Uterus (tissue), 4 donors: ENCODE measurements at places on chromosomes 13 and 19.

- DNase-seq, result no peak
These were observed 4.1 kb upstream of the NANOS3 start for GRCh38 chr19:13872695-13873389.

GRCh38 chr13:26605845-26606244 is 48.4 kb downstream of the WASF3 start:
- DNase-seq, result no peak

GRCh38 chr19:3323026-3323425 is 43.4 kb upstream of the NFIC start:
- DNase-seq, result no peak

- no peak for DNase-seq
These were observed at the start of gene GIPC3 for GRCh38 chr19:3585301-3586126. Gene GIPC3 (plus strand): TSS chr19:3585478. CDS start chr19:3585598, 120 bp downstream.

GRCh38 chr13:106527826-106528225 is 7.6 kb downstream of the EFNB2 start:
- DNase-seq, result no peak

- no peak for DNase-seq
These were observed 3.2 kb downstream of the KLK2 start for GRCh38 chr19:50876456-50876855.

GRCh38 chr13:50410921-50411746 is 395.9 kb downstream of the KCNRG start:
- peak; percentile 29 for DNase-seq

GRCh38 chr13:73403355-73404120 is 344.7 kb downstream of the KLF5 start:
- no peak for DNase-seq

GRCh38 chr13:53285896-53286430 is 257.4 kb downstream of the OLFM4 start:
- DNase-seq, result no peak

GRCh38 chr19:29216021-29216420 is 3.1 kb upstream of the UQCRFS1 start:
- no peak for DNase-seq

- DNase-seq, result no peak
These were observed 28.6 kb upstream of the NDUFS7 start for GRCh38 chr19:1354970-1355567.

DNA sequence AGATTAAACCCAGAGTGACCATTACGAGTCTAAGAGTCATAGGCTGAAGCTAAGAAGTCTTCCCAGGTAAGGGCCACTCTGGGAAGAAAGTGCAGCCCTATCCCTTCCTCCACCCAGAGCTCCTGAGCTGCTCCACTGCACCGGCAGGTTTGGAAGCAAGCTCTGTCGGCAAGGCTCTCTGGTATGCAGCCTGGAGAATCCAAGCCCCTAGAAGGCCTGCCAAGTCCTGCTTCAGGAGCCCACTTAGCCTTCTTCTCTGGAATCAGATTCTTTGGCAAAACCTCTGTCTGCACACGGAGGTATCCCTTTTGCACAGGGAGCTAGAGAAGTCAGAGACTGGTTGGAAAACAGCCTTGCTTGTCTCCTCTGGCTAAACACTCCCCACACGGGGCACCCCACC is 58.5 kb downstream of the CEBPG start:
- DNase-seq, result no peak

DNA sequence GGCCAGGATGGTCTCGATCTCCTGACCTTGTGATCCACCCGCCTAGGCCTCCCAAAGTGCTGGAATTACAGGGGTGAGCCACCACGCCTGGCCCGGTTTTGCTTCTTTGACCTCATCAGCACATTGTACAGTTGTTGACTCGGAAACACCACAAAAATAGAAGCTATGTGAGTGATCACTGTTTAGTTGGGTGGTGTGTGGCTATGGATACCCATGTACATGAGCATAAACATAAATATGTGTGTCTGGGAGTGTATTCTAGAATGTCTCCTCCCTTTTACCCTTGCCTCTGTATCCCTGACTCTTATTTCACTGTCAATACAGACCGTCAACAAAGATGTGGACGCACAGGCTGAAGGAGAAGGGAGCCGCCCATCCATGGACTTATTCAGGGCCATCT is 14.4 kb upstream of the WDR88 start:
- no peak for DNase-seq
